ENCODE measurements at places on chromosomes 6 and 20. TPM values are rescaled to one million over a fixed set of nuclear protein-coding genes. Genes with fewer than 3 reads are reported as not detected.
A peak's percentile ranks its signal among the peaks of the same experiment; 100 is the strongest.

DNA sequence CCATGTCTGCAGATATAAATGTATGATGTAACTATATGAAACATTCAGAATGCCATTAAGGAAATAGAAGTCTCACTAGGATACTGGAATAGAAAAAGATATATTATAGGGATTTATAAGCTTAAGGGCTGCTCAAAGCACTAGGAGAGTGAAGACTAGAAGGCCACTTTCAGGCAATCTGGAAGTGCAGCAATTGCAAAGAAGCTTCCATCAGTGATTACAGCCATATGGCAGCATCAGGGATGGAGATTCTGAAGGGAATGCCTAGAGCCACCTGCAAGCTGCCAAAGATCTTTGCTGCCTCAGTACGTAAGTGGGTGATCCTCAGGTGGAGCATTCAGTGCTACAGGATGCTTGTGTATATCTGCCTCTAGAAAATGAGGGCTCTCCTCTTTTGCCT is 796.2 kb upstream of the EPHA7 start:
- no peak for DNase-seq
- no peak overlapping the region for H3K4me3 ChIP-seq
- no peak overlapping the region for H3K27ac ChIP-seq

DNA sequence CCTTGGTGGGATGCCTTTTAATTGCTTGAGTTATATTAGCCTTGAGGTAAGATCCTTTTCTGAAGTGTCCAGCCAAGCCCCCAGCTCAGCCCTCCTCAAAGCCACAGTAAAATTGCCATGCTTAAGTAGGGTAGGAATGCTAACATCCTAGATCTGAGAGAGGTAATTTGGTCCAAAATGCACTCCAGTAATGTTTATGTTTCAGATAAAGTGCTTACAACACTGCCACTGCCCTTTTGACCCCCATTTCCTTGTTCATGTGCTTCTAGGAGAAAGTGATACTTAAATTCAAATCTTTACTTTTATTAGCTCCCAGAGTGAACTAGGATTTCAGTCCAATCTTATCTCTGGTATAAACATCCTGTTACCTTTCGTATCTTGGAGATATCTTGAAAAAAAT is 318.0 kb downstream of the BMP2 start:
- H3K27me3 ChIP-seq, result no peaks in the 10 kb centered on the region
- H3K4me3 ChIP-seq, result no peak overlapping the region
- no peak for DNase-seq
- H3K36me3 ChIP-seq, result no peaks in the 10 kb centered on the region
- no peaks in the 10 kb centered on the region for H3K4me1 ChIP-seq

- H3K27ac ChIP-seq, result no peak overlapping the region
- H3K4me3 ChIP-seq, result no peak overlapping the region
- DNase-seq, result no peak
- no peaks in the 10 kb centered on the region for H3K27me3 ChIP-seq
- H3K4me1 ChIP-seq, result no peaks in the 10 kb centered on the region
- H3K36me3 ChIP-seq, result no peaks in the 10 kb centered on the region
Observed at GRCh38 chr20:19502169-19502568, 255.9 kb upstream of the RIN2 start.

- H3K4me3 ChIP-seq, result no peak overlapping the region
- no peak for DNase-seq
- H3K27ac ChIP-seq, result no peak overlapping the region
- no peaks in the 10 kb centered on the region for H3K36me3 ChIP-seq
Observed at GRCh38 chr6:169837529-169838250, 86.3 kb downstream of the ERMARD start.

GRCh38 chr20:36644032-36644705 is 1.8 kb downstream of the SLA2 start:
- peak overlapping the region; percentile 77 for H3K27ac ChIP-seq
- peak; percentile 69 for DNase-seq
- peak overlapping the region; percentile 64 for H3K4me3 ChIP-seq
- H3K4me1 ChIP-seq, result peaks cover 25% of the 10 kb centered on the region
- H3K27me3 ChIP-seq, result no peaks in the 10 kb centered on the region

DNA sequence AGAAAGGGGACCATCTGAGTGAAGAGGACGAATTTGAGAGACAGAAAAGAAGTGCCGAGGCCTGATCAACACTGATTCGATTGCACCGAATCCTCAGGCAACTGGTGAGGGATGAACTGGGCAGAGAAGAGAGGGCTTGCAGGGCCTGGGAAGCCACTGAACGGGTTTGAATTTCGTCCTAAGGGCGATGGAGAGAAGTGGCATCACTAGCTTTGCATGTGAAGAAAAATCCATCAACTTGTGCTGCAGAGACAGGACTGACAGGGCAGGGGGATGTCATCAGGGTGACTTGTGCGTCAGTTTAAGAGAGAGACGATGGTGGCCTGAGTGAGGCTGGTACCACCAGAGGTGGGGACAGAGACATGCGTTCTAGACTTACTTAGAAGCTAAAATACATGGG is 73.7 kb upstream of the SLC22A23 start:
- H3K36me3 ChIP-seq, result no peaks in the 10 kb centered on the region
- no peaks in the 10 kb centered on the region for H3K27me3 ChIP-seq
- H3K4me3 ChIP-seq, result no peak overlapping the region

DNA sequence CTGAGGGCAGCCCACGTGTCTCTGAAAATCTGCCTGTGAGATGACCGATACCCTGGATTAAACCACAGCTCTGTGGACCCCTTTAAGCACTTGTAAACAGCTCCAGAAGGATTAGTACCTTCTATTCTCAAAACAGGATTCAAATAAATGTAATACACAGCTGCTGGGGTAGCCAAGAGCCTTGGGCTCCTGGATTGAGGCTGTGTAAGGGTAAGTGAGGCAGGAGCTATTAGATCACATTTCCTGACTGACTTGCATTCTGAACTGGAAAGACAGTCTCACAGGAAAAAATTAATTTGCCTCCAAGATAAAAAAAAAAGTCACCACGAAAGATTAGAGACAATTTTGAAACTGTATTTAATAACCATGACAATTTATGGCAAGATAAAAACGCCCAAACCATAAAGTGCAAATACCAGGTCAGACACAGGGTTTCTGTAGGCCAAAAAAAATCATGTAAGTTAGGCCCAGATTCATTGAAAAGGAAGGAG is 78.0 kb downstream of the TRMT11 start:
- no peak overlapping the region for H3K27ac ChIP-seq
- no peak for DNase-seq
- no peak overlapping the region for H3K4me3 ChIP-seq

DNA sequence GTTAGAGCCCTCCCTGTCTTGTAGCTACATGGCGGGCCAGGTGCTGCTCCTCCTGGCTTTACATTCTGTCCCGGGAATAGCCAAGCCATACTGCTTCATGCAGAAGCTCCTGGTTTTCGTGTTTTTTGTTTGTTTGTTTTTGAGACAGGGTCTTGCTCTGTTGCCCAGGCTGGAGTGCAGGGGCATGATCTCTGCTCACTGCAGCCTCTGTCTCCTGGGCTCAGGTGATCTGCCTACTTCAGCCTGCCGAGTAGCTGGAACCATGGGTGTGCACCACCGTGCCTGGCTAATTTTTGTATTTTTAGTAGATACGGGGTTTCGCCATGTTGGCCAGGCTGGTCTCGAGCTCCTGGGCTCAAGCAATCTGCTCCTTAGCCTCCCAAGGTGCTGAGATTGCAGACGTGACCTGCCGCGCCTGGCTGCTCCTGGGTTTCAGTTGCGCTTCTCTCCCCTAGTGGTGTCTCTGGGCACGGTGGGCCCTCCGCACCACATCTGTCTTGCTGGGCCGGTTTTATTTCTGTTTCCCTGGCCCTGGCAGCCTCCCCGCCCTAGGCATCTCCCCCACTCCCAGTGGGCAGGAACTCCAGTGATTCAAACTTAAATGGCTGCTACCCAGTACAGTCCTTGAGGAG is 12.9 kb downstream of the CDYL start:
- H3K4me3 ChIP-seq, result no peak overlapping the region
- DNase-seq, result no peak
- no peak overlapping the region for H3K27ac ChIP-seq
- H3K27me3 ChIP-seq, result no peaks in the 10 kb centered on the region

LINC00237 gene
- not detected for total RNA-seq

GRCh38 chr6:109702791-109703190 is 11.7 kb downstream of the FIG4 start:
- no peak for DNase-seq
- H3K36me3 ChIP-seq, result peaks cover 3% of the 10 kb centered on the region
- no peak overlapping the region for H3K27ac ChIP-seq

- no peaks in the 10 kb centered on the region for H3K36me3 ChIP-seq
- H3K4me3 ChIP-seq, result peak overlapping the region; percentile 24
- peak overlapping the region; percentile 86 for H3K27ac ChIP-seq
- peak; percentile 31 for DNase-seq
Observed at GRCh38 chr6:73580247-73581149, 59.7 kb upstream of the EEF1A1 start.

SLC26A8 gene
- total RNA-seq, result not detected

DNA sequence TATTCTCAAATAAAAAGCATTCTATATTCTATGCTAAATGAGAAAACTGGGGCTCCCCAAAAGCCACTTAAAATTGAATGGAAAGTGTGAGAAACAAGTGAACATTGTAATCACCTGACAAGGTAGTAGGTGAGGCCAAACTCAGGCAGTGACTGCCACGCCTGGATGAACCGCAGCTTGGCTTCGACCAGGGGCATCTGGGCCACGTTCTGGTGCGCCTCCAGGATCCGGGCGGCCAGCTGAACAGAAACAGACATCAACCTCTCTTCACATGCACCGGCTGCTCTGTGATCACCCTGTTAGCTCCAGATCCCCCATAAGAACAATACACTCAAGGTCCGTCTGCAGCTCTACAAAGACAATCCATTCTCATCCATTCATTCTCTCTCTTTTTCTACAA is 30.1 kb upstream of the LRRN4 start:
- H3K27me3 ChIP-seq, result peaks cover 6% of the 10 kb centered on the region
- no peak overlapping the region for H3K4me3 ChIP-seq
- no peaks in the 10 kb centered on the region for H3K4me1 ChIP-seq
- no peak overlapping the region for H3K27ac ChIP-seq
- DNase-seq, result no peak

DNA sequence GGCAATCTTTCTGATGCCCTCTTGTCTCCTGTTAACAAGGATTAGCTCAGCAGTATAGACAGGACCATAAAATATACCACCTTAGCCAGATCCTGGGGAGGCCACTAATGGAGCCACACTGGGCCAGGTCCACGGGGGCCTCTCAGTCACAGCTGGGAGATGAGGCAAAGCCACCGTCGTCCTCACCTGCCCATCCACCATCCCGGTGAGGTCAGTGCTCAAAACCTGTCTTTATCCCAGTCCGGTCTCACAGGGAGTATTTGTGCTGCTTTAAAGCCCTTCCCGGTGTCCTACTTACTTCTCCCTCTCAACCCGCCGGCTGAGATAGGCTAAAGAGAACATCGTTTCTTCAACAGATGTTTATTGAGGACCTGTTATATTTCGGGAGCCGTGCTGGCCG is 104.3 kb downstream of the EDN3 start:
- H3K27me3 ChIP-seq, result peaks cover 8% of the 10 kb centered on the region
- H3K27ac ChIP-seq, result no peak overlapping the region
- DNase-seq, result no peak
- H3K36me3 ChIP-seq, result no peaks in the 10 kb centered on the region
- peaks cover 18% of the 10 kb centered on the region for H3K4me1 ChIP-seq
- no peak overlapping the region for H3K4me3 ChIP-seq

DNA sequence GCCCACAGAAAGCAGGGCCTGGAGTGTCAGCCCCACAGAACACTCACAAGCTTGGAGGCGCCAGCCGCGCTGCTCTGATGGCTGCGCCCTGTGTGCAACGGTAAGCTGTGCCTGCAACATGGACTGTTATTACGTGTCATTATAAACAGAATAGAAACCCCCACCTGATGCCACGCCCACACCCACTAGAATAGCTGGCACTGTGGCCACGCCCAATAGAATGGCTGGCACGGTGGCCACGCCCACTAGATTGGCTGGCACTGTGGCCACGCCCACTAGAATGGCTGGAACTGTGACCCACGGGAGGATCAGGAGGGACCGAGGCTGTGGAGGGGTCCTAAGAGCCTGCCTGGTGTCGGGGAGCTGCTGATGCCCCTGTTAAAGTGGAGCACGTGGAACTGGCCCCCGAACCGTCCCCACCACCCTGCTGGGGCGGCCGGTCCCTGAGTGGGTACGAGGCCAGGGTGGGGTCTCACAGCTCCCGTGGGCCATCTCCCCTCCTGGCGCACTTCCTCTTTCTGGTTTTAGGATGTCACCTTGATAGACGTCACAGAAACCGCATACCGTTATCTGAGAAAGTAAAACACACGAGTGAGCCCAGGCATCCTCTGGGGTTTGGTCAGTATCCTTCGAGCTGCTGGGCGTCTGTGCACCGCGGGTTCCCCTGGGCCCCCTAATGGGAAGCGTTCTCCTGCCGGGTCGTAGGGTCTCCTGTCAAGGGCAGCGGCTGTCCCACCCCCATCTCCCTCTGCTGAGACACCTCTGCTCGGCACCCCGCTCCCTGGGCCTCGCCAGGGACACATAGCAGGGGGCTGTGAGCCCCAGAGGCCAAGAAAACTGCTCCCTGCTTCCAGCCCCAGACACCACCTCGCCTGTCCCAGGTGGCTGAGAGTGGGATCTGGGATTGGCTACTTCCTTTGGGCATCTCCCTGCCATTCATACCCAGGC is 25.4 kb downstream of the SLC17A9 start:
- peaks cover 62% of the 10 kb centered on the region for H3K4me1 ChIP-seq
- peak overlapping the region; percentile 26 for H3K4me3 ChIP-seq
- DNase-seq, result peak; percentile 86
- no peak overlapping the region for H3K27ac ChIP-seq

SPATA2 gene
- total RNA-seq, result 14.5 TPM

DNA sequence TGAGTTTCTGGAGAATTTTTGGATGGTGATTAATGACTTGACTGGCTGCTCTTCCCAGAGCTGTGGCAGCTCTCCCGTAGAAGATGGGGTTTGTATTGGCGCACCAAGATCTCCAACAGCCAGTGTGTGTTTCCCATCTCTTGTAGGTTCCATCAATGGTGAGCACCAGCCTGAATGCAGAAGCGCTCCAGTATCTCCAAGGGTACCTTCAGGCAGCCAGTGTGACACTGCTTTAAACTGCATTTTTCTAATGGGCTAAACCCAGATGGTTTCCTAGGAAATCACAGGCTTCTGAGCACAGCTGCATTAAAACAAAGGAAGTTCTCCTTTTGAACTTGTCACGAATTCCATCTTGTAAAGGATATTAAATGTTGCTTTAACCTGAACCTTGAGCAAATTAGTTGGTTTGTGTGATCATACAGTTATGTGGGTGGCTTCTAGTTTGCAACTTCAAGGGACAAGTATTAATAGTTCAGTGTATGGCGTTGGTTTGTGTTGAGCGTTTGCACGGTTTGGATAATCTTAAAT is 50.2 kb downstream of the CSE1L start:
- no peaks in the 10 kb centered on the region for H3K27me3 ChIP-seq
- DNase-seq, result no peak
- H3K27ac ChIP-seq, result no peak overlapping the region
- no peaks in the 10 kb centered on the region for H3K4me1 ChIP-seq

- H3K36me3 ChIP-seq, result no peaks in the 10 kb centered on the region
- no peak overlapping the region for H3K27ac ChIP-seq
- no peaks in the 10 kb centered on the region for H3K4me1 ChIP-seq
- H3K27me3 ChIP-seq, result no peaks in the 10 kb centered on the region
- no peak overlapping the region for H3K4me3 ChIP-seq
- DNase-seq, result no peak
Observed at GRCh38 chr6:124917769-124918168, 44.5 kb upstream of the RNF217 start.

GRCh38 chr6:43949551-43949991 is 177.7 kb downstream of the MRPL14 start:
- no peak overlapping the region for H3K4me3 ChIP-seq
- DNase-seq, result no peak
- H3K27me3 ChIP-seq, result peaks cover 25% of the 10 kb centered on the region

GRCh38 chr6:167993831-167994230 is 3.6 kb upstream of the KIF25 start:
- H3K4me3 ChIP-seq, result no peak overlapping the region
- H3K4me1 ChIP-seq, result no peaks in the 10 kb centered on the region
- no peaks in the 10 kb centered on the region for H3K27me3 ChIP-seq
- H3K36me3 ChIP-seq, result no peaks in the 10 kb centered on the region
- H3K27ac ChIP-seq, result no peak overlapping the region
- DNase-seq, result no peak
